ENCODE measurements at places on chromosomes 13 and 19.
A peak's percentile ranks its signal among the peaks of the same experiment; 100 is the strongest.

DNA sequence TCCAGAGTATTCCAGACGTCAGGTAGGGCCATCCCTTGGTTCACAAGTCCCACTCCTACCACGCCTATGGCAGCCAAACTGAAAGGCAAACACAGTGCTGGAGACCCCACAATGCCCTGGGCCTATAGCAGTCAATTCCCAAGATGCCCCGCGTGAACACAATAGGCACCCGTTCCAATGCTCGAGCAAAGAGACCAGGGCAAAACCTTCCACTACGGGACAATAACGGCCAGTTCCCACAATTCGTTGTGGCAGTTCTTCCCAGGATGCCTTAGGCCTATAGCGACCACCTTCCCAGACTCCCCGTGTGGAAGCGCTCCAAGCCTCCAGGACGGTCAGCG is 538 bp downstream of the ZNF428 start:
- DNase-seq = no peak

DNA sequence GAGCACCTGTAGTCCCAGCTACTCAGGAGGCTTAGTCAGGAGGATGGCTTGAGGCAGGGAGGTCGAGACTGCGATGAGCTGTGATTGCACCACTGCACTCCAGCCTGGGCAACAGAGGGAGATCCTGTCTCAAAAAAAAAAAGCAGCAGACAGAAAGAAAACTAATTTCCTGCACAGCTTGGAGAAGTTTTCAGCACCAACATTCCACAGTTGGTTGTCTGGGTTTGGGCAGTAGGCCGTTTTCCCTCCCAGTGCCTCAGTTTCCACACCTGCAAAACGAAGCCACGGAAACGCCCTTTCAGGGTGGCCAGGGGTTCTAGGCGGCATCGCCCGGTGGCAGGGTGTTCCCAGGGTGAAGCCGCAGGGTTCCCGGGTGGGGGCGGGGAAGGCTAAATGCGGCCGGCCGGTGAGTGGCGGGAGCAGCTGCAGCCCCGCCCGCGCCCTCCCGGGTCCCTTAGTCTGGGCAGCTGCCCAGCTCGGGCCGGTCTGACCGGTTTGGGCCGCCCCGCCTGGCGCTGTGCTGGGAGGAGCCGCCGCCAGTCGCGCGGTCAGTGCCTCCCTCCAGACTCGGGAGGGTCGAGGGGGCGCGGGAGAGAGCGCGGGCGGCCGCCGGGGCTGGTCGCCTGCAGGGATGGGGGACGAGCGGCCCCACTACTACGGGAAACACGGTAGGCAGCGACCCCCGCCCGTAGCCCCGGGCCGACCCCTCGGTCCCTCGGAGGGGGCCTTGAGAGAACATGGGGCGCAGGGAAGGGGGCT is at the start of gene SLC44A2:
TSS of gene SLC44A2 (plus strand) at position 551 of the 759 bp plus-strand sequence. CDS start at position 632, 81 bp downstream.
- DNase-seq = peak; percentile 90

GRCh38 chr19:33094436-33095067 is 13.6 kb downstream of the GPATCH1 start:
- DNase-seq = no peak

GRCh38 chr19:13689085-13689484 is 75.2 kb upstream of the MRI1 start:
- peak; percentile 57 for DNase-seq

GRCh38 chr13:27079421-27079958 is 92.1 kb downstream of the USP12 start:
- peak; percentile 93 for DNase-seq

DNA sequence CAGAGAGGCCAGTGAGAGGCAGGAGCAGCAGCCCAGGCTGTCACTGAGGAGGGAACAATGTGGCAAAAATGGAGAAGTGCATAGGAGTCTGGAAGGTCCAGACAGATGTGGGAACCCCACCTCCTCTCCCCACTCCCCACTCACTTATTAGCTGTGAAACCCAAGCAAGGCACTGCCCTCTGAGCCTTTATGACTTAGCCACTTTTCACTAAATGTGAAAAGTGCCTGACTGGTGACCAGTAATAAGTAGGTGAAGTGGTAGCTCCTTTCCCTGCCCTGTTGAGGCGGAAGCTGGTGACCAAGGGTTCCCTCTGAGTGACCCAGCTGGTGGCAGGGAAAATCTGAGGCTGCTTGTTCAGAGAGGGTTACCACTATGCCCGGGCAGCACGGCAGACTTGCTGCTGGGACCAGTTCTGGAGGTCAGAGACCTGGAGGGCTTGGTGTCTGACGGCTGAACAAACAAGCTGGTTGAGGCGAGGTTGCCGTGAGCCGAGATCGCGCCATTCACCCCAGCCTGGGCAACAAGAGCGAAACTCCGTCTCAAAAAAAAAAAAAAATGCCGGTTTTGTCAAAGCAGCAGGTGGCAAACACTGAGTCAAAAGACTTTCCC is 80.0 kb downstream of the ZNF429 start:
- DNase-seq = no peak
